ENCODE measurements at places on chromosomes 6 and 20.

DNA sequence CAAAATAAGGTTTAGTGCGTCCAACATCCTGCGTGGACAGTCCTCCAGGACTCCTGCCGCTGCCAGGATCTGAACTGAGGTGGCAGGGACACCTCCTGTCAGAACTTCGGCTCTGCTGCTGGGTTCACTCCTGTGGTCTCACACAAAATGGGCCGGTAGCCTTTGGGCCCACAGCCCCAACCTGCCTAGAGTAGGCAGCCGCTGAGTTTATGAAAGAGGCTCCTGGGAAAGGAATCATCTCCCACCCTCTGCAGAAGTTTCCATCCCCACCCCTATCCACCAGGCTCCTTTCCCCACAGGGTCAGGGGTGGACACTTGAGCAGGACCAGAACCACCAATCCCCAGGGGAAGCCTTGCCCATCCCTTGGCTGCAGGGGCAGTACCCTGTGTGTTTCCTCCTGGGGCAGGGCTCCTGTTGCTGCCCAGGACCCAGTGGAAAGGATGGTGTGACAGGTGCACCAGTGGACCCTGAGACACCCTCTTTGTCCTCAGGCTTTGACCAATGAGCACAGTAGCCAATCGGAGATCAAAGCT lies 2.1 kb upstream of the ABHD16B start:
- DNase-seq, result no peak

DNA sequence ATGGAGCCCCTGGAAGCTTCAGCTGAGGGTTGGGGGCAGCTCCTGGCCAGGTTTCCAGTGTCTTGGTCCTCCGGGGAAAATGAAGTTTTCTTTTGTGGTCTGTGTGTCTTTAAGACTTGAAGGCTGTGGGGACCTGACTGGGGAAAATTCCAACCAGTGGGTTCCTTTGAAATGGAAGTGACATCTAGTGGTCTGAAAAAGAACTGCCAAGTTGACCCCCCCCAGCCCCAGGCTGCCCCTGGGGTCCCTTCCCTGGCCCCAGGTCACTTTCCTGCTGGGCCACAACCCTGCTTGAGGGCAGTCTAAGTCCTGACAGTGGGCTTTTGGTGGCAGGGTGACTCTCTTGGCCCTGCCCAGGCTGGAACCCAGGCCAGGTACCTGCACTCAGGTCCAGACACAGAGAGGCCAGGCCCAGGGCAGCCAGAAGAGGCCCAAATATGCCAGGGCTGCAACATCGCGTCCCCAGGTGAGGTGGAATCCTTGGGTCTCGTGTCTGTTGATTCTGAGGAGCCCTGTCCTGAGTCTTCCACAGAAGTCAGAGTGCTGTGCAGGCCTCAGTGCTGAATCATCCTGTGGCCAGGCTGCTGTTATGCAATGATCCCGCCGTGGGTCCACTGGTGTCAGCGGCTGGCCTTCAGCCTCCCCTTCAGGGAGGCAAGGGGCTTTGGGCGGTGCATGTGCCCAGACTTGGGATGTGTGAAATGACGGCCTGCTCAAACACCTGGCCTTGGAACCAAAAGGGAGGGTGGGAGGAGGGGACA lies 68.4 kb downstream of the VEGFA start:
- no peak for DNase-seq

DNA sequence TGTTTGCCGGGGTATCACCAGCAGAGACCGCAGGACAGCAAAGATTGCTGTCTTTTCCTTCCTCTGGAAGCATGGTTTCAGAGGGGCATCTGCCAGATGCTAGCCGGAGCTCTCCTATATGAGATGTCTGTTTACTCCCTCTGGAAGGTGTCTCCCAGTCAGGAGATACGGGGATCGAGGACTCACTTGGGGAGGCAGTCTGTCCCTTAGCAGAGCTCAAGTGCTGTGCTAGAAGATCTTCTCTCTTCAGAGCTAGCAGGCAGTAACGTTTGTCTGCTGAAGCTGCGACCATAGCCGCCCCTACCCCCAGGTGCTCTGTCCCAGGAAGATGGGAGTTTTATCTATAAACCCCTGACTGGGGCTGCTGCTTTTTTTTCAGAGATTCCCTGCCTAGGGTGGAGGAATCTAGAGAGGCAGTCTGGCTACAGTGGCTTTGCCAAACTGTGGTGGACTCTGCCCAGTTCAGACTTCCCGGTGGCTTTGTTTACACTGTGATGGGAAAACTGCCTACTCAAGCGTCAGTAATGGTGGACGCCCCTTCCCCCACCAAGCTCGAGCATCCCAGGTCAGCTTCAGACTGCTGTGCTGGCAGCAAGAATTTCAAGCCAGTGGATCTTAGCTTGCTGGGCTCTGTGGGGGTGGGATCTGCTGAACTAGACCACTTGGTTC lies 133.0 kb upstream of the FLRT3 start:
- DNase-seq, result no peak

DNA sequence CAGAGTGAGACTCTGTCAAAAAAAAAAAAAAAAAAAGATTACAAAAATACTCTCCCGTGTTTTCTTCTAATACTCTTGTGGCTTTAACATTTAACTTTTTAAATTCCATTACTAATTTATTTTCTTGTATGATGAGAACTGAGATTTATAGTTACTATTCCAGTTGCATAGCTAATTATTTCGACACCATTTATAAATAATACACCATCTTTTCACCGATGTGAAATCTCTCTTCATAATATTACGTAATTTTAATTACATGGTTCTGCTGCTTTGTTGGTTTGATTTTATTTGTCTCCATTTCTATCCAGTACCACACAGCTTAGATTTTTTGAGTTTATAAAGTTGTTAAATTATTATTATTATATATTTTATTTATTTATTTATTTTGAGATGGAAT lies 42.0 kb upstream of the TMEM217 start:
- no peak for DNase-seq

- no peak for DNase-seq
Observed at GRCh38 chr20:52179331-52180179, 12.0 kb downstream of the ZFP64 start.

DNA sequence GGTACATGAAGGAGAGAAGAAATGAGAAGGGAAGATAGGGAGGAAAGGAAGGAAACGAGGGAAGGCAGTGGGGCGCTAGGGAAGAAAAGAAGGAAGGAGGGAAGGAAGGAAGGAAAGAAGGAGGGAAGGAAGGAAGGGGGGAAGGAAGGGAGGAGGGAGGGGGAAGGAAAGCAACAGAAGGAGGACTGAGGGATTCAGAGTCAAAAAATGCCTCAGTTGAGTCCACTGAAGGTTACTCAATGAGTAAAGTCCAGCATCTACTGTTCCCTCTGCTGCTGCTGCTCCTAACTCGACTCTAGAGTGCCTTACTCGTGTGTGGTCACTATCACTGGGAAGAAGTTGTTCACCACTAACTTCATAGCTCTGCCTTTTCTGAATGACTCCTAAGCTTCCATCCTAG lies 33.8 kb downstream of the PHACTR1 start:
- DNase-seq, result no peak

DNA sequence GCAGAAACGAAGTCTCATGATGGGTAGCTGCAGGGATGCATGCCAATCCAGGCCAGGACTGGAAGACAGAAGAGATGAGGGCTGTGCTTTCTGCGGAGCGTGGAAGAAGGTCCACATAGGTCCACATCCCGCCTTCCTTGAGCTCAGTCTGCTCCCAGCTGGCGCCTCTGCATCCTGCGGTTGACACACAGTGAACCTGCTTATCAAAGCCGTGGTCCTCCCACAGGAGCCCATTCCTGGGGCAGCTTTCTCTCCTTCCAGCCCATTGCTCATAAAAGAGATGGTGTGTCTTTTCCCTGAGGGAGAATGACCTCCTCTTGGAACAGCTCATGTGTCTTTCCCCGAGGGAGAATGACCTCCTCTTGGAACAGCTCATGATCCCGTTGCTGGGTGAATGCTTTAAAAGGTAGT lies 225.4 kb downstream of the CDH4 start:
- DNase-seq, result no peak

DNA sequence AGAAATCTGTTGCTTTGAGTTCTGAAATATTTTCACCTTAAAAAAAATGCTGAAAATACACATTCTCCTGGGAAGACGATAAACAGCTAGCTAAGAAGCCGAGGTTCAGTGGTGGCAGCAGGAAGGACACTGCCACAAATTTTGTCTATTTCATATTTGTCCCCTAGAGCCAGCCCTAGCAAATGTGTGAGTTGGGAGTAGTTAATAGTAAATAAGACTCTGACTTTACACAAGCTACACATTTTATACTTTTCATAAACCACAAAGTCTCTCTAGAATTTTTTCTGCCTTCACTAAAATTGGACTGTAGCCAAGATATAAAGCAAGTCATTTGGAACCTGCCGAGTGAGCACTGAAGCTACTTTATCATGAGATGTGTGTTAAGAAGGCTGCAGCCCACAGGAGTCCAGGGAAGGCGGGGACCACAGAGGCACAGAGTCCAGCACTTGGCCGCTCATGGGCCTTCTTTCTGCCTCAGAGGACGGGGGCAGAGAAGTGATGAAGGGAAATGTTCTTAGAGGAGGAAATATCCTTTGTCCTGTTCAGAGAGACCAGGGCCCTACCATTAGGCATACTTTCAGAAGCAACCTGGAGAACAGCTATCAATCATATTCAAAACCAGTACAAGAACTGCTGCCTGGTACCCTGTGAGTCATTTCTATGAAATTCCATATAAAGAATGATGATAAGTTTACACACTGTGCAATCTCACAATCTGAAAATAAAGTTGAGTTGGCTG lies 241.7 kb upstream of the TAB2 start:
- no peak for DNase-seq

DNA sequence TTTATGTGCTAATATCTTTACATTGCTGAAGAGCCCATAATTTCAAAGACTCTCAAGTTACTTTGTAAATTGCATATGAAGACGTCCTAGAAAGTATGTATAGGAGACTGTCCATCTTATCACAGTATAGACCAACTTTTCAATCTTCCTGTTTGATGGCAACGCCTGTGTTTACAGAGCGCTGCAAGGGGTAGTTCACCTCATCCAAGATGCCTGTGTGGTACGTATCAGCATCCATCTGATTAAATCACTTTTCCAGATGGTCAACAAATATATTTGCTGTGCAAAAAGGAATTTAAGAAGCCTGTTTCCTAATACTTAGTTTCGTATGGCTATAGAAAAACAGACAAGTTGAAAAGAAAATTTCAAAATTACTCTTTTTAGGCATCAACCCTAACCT lies 17.9 kb upstream of the PDE10A start:
- DNase-seq, result no peak

DNA sequence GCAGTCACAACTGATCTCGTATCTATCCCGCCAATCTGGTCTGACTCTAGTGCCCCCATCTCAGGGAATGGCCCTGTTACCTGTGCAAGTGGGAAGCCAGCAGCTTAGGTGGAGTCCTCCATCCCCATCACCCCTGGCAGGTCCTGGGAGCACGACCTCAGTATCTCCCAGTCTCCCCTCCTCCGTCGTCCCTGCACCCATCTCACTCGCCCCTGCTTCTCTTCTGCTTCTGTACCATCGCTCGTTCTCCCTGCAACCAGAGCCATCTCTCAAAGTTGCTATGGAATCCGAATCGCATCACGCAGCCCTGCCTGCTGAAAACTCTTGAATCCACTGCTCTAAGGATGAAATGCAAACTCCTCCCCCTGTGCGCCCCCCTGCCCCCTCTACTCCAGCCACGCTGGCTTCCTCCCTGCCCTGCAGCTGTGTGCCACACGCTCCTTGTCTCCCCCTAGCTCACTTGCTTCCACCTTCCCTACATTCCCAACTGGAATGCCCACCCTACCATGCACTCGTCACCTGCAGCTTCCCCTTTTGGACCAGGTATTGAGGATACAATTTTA lies 64.0 kb upstream of the PTGIS start:
- no peak for DNase-seq

GRCh38 chr6:3811191-3811590 lies 38.0 kb upstream of the FAM50B start:
- no peak for DNase-seq

DNA sequence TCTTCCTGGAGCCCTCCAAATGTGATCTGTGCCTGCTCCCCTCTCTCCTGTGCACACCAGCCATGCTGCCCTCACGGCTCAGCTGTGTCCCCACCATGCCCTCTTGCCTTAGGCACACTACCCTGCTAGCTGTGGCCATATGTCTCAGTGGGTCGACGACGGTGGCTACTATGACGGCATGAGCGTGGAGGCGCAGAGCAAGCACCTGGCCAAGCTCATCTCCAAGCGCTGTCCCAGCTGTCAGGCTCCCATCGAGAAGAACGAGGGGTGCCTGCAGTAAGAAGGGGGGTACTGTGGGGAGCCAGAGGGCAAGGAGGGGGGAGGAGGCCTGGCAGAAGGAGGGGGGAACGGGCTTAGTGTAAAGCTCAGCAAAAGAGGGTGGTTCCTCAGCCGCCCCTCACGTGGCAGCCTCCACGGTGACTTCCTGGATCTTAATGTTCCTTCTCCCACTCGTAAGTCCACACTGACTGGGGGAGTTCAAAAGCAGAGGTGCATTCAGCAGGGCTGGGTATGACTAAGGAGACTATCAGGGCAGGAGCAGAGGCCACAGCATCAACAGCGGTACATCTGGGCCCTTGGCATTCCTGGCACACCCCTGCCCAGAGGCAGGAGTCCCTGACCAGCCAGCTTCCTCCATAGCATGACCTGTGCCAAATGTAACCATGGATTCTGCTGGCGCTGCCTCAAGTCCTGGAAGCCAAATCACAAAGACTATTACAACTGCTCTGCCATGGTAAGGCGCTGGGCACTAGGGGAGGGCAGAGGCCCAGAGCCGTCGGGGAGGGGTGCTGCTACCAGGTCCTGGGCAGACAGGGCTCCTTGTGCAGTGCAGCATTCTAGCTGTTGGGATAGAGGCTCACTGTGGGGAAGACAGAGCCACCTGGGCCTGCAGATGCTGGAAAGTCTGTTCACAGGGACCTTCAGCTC lies 8.0 kb downstream of the DNPH1 start:
- no peak for DNase-seq

GRCh38 chr6:21769968-21770367 lies 176.4 kb downstream of the SOX4 start:
- no peak for DNase-seq

DNA sequence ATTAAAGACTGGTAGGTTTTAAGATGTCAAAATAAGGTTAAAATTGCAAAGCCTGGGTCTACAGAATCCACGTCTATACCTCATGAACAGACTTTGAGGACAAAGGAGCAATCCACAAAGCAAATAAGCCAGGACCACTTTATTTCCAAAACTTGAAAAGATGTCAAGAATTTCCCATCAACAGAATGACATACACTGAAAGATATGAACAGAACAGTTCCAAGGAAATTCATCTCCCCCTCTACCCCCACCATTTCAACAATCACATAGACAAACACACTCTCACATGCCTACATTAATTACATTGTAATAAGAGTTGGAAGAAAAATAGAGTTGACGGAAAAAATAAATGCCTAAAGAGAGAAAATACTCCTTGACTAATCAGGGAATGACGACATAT lies 45.2 kb upstream of the NHSL1 start:
- no peak for DNase-seq

DNA sequence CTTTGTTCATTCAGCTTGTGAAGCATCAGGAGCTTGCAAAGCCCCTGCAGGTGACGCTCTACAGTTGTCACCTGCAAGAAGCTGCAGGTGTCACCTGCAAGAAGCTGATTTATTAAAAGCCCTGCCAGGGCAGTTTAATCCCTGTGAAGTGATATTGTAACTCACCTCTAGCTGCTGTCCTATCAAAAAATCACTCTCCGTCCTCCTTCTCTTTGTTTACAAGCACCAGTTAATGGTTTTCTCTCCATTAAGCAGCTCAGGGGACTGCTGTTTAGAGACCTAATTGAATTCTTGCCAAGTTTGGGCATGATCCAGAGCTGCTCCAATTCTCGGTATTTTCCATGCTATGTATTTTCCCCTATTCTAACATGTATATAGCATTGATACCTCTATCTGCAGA lies 345.9 kb downstream of the ARHGAP18 start:
- no peak for DNase-seq
